ENCODE measurements at places on chromosomes 1 and 21. TPM values are rescaled to one million over a fixed set of nuclear protein-coding genes. Genes with fewer than 3 reads are reported as not detected.
A peak's percentile ranks its signal among the peaks of the same experiment; 100 is the strongest.

- H3K4me1 ChIP-seq = peaks cover 23% of the 10 kb centered on the region
- no peak overlapping the region for H3K4me3 ChIP-seq
- peaks cover 10% of the 10 kb centered on the region for H3K27me3 ChIP-seq
- no peak for DNase-seq
These were observed 5.9 kb downstream of the CD48 start for GRCh38 chr1:160705742-160706141.

DNA sequence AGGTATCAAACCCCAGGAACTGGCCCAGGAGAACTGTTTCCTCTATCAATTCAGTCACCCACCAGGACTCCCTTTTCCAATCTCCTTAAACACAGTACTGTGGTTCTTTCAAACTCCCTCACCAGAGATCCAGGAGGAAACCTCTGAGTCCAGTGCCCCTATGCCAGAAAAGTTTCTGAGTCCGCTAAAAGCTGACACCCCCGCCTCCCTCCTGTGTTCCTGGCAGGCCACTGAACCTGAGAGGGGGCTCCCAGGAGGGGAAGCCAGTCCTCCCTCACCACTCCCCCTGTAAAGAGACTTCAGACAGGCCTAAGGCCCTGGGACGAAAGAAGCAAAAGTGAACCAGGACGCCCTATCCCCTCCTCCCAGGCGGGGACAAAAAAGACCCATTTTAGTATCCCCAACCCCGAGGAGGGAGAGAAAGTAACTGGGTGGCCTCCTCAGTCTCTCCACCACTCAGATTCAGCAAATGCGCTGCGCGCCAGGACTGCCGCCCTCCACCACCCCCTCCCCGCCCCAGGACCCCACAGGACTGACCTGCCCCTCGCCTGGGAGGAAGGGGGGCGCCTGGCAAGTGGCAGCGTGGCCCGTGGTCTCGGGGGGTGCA, 624 bp downstream of the SLC41A1 start:
- H3K27ac ChIP-seq = peak overlapping the region; percentile 92
- H3K27me3 ChIP-seq = no peaks in the 10 kb centered on the region
- peaks cover 56% of the 10 kb centered on the region for H3K4me1 ChIP-seq
- no peaks in the 10 kb centered on the region for H3K36me3 ChIP-seq

- no peak for DNase-seq
- peaks cover 32% of the 10 kb centered on the region for H3K4me1 ChIP-seq
- no peak overlapping the region for H3K4me3 ChIP-seq
- peak overlapping the region; percentile 78 for H3K27ac ChIP-seq
- H3K27me3 ChIP-seq = no peaks in the 10 kb centered on the region
These were observed 24.8 kb downstream of the RNF19B start for GRCh38 chr1:32939655-32940371.

GRCh38 chr21:31161157-31161556, 122.9 kb upstream of the KRTAP19-8 start:
- no peaks in the 10 kb centered on the region for H3K27me3 ChIP-seq
- DNase-seq = no peak
- H3K4me3 ChIP-seq = no peak overlapping the region
- peaks cover 49% of the 10 kb centered on the region for H3K36me3 ChIP-seq

DNA sequence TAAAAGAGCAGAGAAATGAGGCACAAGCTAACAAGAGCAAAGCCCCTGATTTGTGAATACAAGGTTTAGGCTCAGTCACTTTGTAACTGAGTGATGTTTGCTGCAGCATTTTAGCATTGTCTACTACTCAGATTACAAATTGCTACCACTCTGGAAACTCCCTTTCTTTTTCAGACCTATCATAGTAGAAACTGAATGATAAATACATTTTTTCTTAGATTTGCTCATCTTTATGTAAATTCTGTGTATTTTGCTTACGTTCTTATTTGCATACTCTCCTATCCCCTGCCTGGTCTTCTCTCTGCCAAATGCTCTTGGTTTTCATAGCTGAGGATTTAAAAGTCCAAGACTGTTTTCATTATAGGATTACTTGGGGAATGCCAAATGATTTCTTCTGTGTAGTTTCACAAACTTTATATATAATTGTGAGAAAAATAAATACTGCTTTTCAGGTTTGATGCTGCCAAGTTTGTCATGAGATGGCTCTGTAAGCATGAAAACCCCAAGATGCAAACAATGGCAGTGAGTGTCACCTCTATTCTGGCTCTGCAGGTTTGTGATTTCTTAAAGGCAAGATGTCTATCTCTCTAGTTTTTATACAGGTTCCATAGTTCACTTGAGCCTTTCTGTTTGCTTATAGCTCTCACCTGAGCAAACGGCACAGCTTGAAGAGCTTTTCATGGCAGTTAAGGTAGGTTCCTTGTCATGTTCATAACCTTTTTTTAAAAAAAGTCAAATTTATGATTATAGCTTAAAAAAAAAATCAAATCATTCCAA, 24.7 kb downstream of the ZYG11A start:
- no peaks in the 10 kb centered on the region for H3K27me3 ChIP-seq
- no peak for DNase-seq
- H3K36me3 ChIP-seq = no peaks in the 10 kb centered on the region

- H3K4me1 ChIP-seq = no peaks in the 10 kb centered on the region
- peak overlapping the region; percentile 39 for H3K27ac ChIP-seq
- H3K4me3 ChIP-seq = no peak overlapping the region
- no peaks in the 10 kb centered on the region for H3K36me3 ChIP-seq
- H3K27me3 ChIP-seq = no peaks in the 10 kb centered on the region
These were observed 77.9 kb downstream of the NEK7 start for GRCh38 chr1:198234520-198235251.

DNA sequence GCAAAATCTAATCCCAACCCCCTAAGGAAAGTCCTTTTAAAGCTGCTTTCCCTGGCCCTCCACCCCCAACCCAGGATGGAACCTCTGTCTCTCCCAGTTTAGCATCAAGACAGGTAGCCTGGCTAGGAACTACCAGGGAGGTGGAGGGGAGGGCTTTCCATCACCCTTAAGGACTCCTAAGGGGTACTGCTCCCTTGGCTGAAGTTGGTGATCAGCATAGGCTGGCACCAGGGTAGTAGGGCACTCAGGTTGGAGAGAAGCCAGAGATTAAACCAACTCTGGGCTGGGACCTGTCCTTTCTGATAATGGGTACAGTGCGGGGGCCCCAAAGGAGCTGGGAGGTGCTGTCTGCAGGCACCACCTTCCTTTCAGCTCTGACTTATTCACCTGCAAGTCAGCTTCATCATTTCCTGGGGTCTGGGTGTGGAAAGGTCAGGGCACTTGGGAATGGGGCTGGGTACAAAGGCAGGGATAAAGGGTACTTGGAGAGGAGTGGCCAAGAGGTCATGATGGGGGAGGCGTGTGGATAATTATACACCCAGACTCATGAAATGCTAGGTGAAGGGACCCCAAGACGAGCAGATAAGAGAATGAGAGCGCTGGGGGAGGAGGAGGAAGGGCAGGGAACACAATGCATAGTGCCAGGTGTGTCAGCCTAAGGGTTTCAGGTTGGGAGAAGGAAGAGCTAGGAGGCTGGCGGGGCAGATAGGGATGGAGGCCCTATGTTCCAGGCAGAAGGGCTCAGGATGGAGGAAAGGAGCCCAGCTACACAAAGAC, 1.2 kb downstream of the ARHGEF2 start:
- H3K36me3 ChIP-seq = no peaks in the 10 kb centered on the region
- H3K27ac ChIP-seq = peak overlapping the region; percentile 96
- DNase-seq = no peak

DNA sequence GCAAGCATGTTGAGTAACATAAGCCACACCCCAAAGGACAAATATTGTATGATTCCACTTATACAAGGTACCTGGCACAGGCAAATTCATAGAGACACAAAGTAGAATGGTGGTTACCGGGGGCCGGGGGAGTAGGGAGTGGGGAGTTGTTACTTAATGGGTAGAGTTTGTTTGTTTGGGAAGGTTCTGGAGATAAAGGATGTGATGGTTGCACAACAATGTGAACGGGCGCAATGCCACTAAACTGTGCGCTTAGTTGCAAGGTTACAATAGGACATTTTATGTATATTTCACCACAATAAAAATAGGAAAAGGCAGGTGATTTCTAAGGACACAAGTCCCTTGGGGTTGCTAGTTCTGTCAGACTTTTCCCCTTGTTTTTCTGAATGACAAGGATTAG, 516.6 kb downstream of the KIF26B start:
- no peaks in the 10 kb centered on the region for H3K36me3 ChIP-seq
- no peak overlapping the region for H3K4me3 ChIP-seq
- H3K27ac ChIP-seq = no peak overlapping the region

DNA sequence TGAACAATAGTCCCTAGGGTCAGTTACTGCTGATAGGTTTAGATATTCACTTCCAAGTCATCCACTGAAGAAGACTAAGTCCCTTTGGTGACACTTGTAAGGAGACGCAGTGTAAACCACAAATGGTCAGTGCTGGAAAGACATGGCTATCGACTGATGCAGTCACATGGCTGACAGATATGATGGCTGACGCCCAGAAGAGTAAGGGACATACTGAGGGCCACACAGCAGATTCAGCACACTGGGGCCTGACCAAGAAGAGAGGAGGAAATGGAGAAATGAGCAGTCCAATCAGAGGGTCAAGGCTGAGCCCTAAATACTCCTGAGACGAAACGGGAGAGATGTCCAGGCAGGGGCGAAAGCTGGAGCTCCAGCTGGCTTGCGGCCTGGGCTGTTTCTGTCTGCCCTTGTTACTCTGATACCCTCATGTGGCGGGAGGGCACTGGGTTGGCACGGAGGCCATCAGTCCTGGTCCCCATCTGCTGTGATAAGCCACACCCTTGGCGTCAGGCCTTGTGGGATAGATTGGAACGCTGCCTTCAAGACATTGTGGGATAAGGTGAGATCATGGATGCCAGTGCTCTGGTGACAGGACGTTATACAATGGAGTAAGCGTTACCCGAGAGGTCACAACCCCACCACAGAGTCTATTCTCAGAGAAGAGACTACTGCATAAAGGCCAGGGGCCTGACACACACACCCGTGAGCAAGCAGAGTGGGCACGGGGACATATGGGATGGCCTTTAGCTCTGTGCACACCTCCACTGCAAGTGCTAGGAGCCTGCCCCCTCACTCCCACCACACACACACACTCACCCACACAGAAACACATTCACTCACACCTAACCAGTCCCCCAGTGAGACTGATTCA, 158.4 kb downstream of the TRABD2B start:
- no peak overlapping the region for H3K27ac ChIP-seq
- H3K4me3 ChIP-seq = no peak overlapping the region
- H3K27me3 ChIP-seq = peaks cover 6% of the 10 kb centered on the region
- H3K4me1 ChIP-seq = peaks cover 25% of the 10 kb centered on the region

DNA sequence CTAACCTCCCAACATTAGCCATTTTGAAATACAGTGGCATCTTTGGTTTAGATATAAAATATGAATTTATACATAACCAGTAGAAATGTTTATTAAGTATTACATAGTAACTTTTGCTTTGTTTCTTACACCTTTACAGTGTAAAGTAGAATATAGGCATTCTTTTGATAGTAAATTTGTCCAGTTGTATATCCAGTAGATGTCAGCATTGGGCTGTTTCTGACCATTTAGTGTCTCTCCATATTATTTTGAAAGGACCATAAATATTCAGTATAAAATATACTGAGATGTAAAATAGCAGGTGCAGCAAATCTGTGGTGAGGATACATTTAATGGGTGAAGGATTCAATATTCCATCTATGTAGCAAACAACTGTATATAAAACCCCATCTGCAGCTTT, 115.8 kb upstream of the ZRANB2 start:
- no peaks in the 10 kb centered on the region for H3K36me3 ChIP-seq
- no peak overlapping the region for H3K27ac ChIP-seq
- DNase-seq = no peak
- H3K4me3 ChIP-seq = no peak overlapping the region

The TCHHL1 gene
- total RNA-seq = not detected

The IGSF9 gene
- 12.0 TPM for total RNA-seq

Data from esophagus squamous epithelium (tissue), 5 donors.